H9 (cell line): ENCODE measurements at places on chromosomes 11 and 22. TPM values are rescaled to one million over a fixed set of nuclear protein-coding genes. Genes with fewer than 3 reads are reported as not detected.
A peak's percentile ranks its signal among the peaks of the same experiment; 100 is the strongest.

DNA sequence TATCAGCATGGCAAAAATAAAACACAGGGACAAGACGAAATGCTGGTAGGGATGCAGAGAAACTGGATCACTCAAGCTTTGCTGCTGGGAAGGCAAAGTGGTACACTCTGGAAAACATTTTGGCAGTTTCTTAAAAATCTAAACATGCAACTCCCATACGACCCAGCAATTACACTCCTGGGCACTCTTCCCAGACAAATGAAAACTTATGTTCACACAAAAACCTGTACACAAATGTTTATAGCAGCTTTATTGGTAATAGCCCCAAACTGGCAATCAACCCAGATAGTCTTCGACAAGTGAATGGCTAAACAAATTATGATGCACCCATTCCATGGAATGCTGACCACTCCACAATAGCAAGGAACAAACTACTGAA is 35.8 kb upstream of the PRR5 start:
- peaks cover 3% of the 10 kb centered on the region; the same call in 1 of the 2 replicates for H3K27me3 ChIP-seq
- no peaks in the 10 kb centered on the region; the same call in 1 of the 2 replicates for H3K4me1 ChIP-seq
- H3K4me3 ChIP-seq, result no peak overlapping the region

GRCh38 chr11:33560729-33561128 is 139.9 kb downstream of the C11orf91 start:
- no peak overlapping the region for H3K27ac ChIP-seq
- H3K4me3 ChIP-seq, result no peak overlapping the region
- H3K27me3 ChIP-seq, result no peaks in the 10 kb centered on the region
- H3K4me1 ChIP-seq, result no peaks in the 10 kb centered on the region; the same call in 1 of the 2 replicates
- H3K36me3 ChIP-seq, result no peaks in the 10 kb centered on the region
- no peak for DNase-seq

GRCh38 chr11:101862391-101863233 is 52.2 kb upstream of the CEP126 start:
- no peak overlapping the region for H3K4me3 ChIP-seq
- H3K27me3 ChIP-seq, result no peaks in the 10 kb centered on the region
- H3K36me3 ChIP-seq, result peaks cover 11% of the 10 kb centered on the region
- H3K27ac ChIP-seq, result no peak overlapping the region
- DNase-seq, result peak; percentile 50

GRCh38 chr11:117970400-117971024 is 15.7 kb upstream of the IL10RA start:
- DNase-seq, result no peak
- no peaks in the 10 kb centered on the region for H3K4me1 ChIP-seq
- no peaks in the 10 kb centered on the region; the same call in 1 of the 2 replicates for H3K27me3 ChIP-seq
- H3K4me3 ChIP-seq, result no peak overlapping the region

DNA sequence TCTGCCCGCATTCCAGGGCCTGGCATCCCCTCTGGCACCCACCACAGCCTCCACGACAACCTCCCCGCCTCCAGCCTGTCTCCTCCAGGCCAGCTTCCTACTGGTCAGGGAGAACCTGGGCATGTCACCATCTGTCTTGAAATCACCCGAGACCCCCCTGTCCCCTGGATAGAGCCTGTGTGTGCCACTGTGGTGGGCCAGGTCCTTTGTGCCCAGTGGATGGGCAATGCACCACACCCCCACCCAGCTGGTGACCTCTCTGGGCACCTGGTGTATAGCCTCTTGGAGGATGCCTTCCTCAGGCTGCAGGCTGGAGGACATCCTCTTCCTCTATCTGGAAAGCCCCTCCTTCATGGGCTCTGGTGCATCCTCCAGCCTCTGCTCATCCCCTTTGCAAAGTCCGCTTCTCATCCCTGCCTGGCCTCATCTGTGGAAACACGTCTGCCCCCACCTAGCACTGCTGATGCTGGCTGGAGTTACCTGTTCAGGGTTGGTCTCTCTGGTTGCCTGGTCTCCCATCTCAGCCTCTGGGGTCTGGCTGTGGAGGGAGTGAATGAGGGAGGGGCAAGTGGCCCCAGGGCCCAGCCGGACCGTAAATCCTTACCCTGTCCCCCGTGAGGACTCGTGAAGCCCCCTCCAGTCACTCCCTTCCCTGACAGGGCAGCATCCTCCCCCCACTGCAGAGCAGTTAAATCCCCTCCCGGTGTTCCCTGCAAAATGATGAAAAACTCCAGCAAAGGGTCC is 589.6 kb downstream of the TBC1D22A start:
- no peak overlapping the region for H3K27ac ChIP-seq
- H3K4me1 ChIP-seq, result no peaks in the 10 kb centered on the region
- no peak overlapping the region for H3K4me3 ChIP-seq
- H3K27me3 ChIP-seq, result no peaks in the 10 kb centered on the region

- H3K4me3 ChIP-seq, result no peak overlapping the region
- no peaks in the 10 kb centered on the region; the same call in 1 of the 2 replicates for H3K4me1 ChIP-seq
- no peaks in the 10 kb centered on the region for H3K27me3 ChIP-seq
- DNase-seq, result peak; percentile 19
These were observed 38.5 kb upstream of the GRAMD4 start for GRCh38 chr22:46581538-46582244.

DNA sequence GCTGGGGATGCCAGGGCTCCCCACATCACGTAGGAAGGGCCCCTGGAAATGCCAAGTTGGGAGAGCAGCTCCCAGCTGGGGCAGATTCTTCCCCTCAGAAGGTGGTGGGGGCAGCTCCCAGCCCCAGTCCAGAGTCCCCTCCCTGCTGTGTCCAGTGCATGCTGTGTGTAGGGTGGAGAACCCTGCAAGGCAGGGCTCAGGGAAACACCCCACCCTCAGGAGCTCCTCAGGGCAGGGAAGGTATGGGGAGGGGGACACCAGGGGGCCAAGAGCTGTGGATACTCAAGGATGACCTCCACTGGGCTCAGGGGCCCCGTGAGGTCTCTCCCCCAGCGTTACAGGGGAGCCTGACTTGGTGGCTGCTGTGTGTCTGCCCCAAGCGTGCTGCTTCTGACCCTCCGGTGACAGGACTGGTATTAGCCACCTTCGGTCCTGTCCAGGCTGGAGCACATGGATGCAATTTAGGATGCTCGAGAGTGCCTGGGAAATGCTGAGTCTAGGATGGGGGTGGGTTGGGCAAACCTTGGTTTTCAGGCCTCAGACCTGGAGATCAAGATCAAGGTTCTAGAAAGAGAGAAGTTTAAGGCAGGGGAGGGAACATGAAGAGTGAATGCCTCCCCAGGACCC is 16.1 kb upstream of the CABP7 start:
- H3K36me3 ChIP-seq, result no peaks in the 10 kb centered on the region
- DNase-seq, result no peak
- no peaks in the 10 kb centered on the region; the same call in 1 of the 2 replicates for H3K27me3 ChIP-seq
- H3K27ac ChIP-seq, result no peak overlapping the region
- H3K4me3 ChIP-seq, result peak overlapping the region; percentile 70; the same call in 2 of the 3 replicates

- H3K36me3 ChIP-seq, result peaks cover 53% of the 10 kb centered on the region
- H3K4me3 ChIP-seq, result no peak overlapping the region
- no peaks in the 10 kb centered on the region for H3K27me3 ChIP-seq
- H3K27ac ChIP-seq, result no peak overlapping the region
- H3K4me1 ChIP-seq, result no peaks in the 10 kb centered on the region
These were observed 51.7 kb downstream of the BRD1 start for GRCh38 chr22:49775867-49776511.

GRCh38 chr11:112392904-112393303 is 132.2 kb upstream of the PLET1 start:
- no peak overlapping the region for H3K27ac ChIP-seq
- no peaks in the 10 kb centered on the region for H3K4me1 ChIP-seq
- H3K36me3 ChIP-seq, result peaks cover 8% of the 10 kb centered on the region
- H3K27me3 ChIP-seq, result no peaks in the 10 kb centered on the region
- DNase-seq, result no peak

DNA sequence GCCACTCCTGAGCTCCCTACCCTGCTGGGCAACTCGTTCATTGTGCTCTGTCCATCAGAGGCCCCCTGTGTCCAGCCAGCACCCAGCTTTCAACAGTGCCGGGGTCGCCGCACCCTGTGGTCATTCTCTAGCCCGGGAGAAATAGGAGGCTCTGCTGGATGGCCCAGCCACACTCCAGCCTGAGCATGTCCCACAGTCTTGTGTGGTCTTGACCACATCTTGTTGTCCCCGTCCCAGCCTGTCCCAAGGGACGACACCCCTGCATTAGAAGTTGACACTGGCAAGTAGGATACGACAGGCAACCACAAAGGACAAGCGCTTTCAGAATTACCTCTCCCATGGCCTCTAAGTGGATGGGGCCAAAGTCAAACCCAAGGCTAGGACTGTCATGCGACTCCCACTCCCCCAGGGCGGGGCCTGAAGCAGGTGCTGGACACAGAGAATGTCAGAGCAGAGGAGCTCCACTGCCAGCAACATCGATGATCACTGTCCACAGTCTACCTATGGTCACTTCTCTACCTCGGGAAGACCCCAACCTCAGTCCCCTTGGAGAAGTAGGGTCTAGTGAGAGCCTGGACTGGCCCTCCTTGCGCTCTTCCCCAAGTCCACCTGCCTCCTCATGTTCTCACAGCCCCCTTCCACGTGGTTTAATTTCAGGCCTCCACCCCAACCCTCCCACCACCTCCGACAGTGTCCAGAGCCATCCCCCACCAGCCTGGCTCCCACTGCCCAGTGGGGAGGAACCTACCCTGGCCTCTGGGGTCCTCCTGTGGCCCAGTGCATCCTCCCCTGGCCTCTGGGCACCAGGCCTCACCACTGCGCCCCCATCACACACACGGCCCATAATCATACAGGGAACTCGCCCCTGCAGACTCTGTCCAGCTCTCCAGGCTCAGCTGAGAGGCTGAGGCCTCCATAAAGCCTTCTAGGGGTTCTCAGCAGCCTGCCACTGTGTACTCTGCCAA is 4.4 kb upstream of the DGCR2 start:
- no peak overlapping the region for H3K4me3 ChIP-seq
- H3K27me3 ChIP-seq, result no peaks in the 10 kb centered on the region
- H3K4me1 ChIP-seq, result no peaks in the 10 kb centered on the region; the same call in 1 of the 2 replicates
- no peak for DNase-seq
- H3K36me3 ChIP-seq, result peaks cover 5% of the 10 kb centered on the region; the same call in 1 of the 2 replicates
- no peak overlapping the region for H3K27ac ChIP-seq

DNA sequence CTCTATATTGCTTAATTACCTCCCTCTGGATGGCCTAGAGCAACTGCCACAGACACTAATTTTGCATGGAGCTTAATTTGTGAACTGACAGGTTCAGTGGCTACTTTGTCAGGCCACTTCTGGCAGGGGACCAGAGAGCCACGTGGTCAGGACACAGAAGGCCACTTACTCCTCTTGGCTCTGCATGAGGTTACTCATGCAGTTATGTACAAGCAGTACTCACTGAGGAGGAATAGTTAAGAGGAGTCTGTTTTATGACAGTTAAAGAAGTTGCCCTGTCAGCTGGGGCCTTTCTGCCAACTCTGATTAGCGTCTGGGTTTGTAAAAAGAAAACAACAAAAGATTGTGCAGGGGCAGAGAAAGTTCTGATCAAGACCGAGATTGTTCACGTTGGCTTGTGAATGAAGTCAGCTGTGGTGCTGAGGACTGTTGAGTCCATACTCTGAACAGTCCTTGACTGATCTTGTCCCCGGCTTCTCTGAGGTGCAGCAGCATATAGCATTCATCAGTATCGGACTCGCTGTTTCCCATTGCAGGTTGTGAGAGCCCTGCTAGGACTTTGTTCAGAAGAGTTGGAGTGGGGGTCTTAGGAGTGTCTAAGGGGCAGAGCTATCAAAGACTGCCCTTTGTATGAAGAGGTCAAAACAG is 41.4 kb downstream of the PPFIBP2 start:
- peaks cover 6% of the 10 kb centered on the region; the same call in 1 of the 2 replicates for H3K4me1 ChIP-seq
- H3K36me3 ChIP-seq, result no peaks in the 10 kb centered on the region; the same call in 2 of the 3 replicates
- no peaks in the 10 kb centered on the region for H3K27me3 ChIP-seq
- no peak for DNase-seq
- H3K27ac ChIP-seq, result no peak overlapping the region

DNA sequence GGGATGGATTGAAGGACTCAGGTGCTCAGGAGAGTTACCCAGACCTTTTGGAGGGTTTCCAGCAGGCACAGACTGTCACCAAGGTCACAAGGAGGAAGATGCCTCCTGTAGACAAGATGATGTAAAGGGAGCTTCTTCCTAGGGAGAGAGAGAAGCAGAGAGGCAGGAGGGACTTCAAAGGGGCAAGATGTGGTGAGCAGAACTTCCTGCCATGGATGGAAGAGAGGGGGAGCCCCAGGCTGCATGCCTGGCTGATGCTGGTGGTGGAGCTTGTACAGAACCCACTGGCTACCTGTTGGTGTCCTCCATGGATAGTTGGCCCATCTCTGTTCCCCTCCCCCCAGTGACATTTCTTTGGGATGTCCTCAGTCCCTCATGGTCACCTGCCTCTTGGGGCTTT is 4.2 kb downstream of the HEPN1 start:
- H3K4me1 ChIP-seq, result no peaks in the 10 kb centered on the region
- H3K27me3 ChIP-seq, result peaks cover 17% of the 10 kb centered on the region; the same call in 1 of the 2 replicates
- no peak overlapping the region for H3K27ac ChIP-seq
- no peaks in the 10 kb centered on the region for H3K36me3 ChIP-seq
- H3K4me3 ChIP-seq, result no peak overlapping the region
- DNase-seq, result no peak

- H3K27me3 ChIP-seq, result no peaks in the 10 kb centered on the region
- H3K27ac ChIP-seq, result no peak overlapping the region
- DNase-seq, result no peak
- H3K4me1 ChIP-seq, result no peaks in the 10 kb centered on the region; the same call in 1 of the 2 replicates
These were observed 58.6 kb upstream of the TTC12 start for GRCh38 chr11:113255741-113256140.

DNA sequence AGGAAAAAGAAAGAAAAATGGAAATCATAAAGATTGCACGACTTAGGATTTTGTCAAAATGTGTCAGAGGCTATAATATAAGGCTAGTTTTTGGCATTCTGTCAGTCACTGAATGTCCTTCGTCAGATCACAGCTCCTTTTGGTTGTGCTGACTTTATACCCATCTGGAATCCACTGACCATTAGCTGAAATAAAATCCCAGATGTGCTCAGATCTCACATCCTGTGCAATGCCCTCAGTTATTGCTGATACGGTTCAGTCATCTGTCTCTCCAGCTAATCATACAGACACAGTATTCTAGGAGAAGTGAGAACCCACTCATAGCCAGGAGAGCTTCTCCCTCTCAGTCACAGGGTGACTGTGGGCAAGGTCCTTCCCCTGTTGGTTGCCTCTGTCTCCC is 11.5 kb downstream of the CD44 start:
- H3K4me1 ChIP-seq, result peaks cover 8% of the 10 kb centered on the region; the same call in 1 of the 2 replicates
- H3K27ac ChIP-seq, result no peak overlapping the region
- H3K4me3 ChIP-seq, result no peak overlapping the region
- DNase-seq, result no peak
- H3K27me3 ChIP-seq, result no peaks in the 10 kb centered on the region
- no peaks in the 10 kb centered on the region for H3K36me3 ChIP-seq

GRCh38 chr22:49051491-49052022 is 776.1 kb downstream of the BRD1 start:
- no peak overlapping the region for H3K27ac ChIP-seq
- H3K27me3 ChIP-seq, result no peaks in the 10 kb centered on the region
- H3K4me1 ChIP-seq, result peaks cover 2% of the 10 kb centered on the region; the same call in 1 of the 2 replicates
- no peak overlapping the region for H3K4me3 ChIP-seq
- DNase-seq, result no peak

GRCh38 chr11:86500500-86501140 is 125.9 kb downstream of the CCDC81 start:
- H3K27me3 ChIP-seq, result no peaks in the 10 kb centered on the region
- no peak for DNase-seq
- no peak overlapping the region for H3K4me3 ChIP-seq
- H3K4me1 ChIP-seq, result no peaks in the 10 kb centered on the region

The SCGB1A1 gene
- total RNA-seq, result not detected in 2 replicates

The P4HA3 gene
- total RNA-seq, result not detected in 2 replicates

The IL18 gene
- total RNA-seq, result 0.31 TPM in 1 of 2 replicates, not detected in the other

The C11orf86 gene
- 0.24 TPM in 1 of 2 replicates, not detected in the other for total RNA-seq

The MS4A3 gene
- not detected in 2 replicates for total RNA-seq

The FOLR2 gene
- total RNA-seq, result not detected in 2 replicates

The TTC28 gene
- 12.6 and 13.6 TPM in 2 replicates for total RNA-seq

The MAPK8IP2 gene
- total RNA-seq, result 5.7 and 5.9 TPM in 2 replicates
